ENCODE measurements at places on chromosomes 12 and 14. TPM values are rescaled to one million over a fixed set of nuclear protein-coding genes. Genes with fewer than 3 reads are reported as not detected.

- H3K4me3 ChIP-seq = peak overlapping the region; percentile 89
- peaks cover 36% of the 10 kb centered on the region for H3K36me3 ChIP-seq
- peak; percentile 64 for DNase-seq
- peak overlapping the region; percentile 96 for H3K27ac ChIP-seq
- peaks cover 2% of the 10 kb centered on the region for H3K27me3 ChIP-seq
- H3K4me1 ChIP-seq = peaks cover 41% of the 10 kb centered on the region
Measured at GRCh38 chr12:46373301-46374296, 1.0 kb upstream of the SLC38A2 start.

GRCh38 chr12:108699955-108700563, 31.3 kb downstream of the CORO1C start:
- H3K4me1 ChIP-seq = peaks cover 40% of the 10 kb centered on the region
- peaks cover 32% of the 10 kb centered on the region for H3K36me3 ChIP-seq
- no peaks in the 10 kb centered on the region for H3K27me3 ChIP-seq
- H3K4me3 ChIP-seq = no peak overlapping the region
- DNase-seq = no peak

- no peaks in the 10 kb centered on the region for H3K27me3 ChIP-seq
- H3K36me3 ChIP-seq = no peaks in the 10 kb centered on the region
- H3K4me3 ChIP-seq = no peak overlapping the region
- H3K4me1 ChIP-seq = no peaks in the 10 kb centered on the region
- DNase-seq = no peak
Measured at GRCh38 chr14:41144370-41144769, 462.3 kb upstream of the LRFN5 start.

GRCh38 chr12:111404362-111405148, 1.2 kb upstream of the SH2B3 start:
- DNase-seq = peak; percentile 62
- H3K4me1 ChIP-seq = peaks cover 52% of the 10 kb centered on the region
- peak overlapping the region; percentile 76 for H3K4me3 ChIP-seq

- no peaks in the 10 kb centered on the region for H3K27me3 ChIP-seq
- peaks cover 9% of the 10 kb centered on the region for H3K36me3 ChIP-seq
- no peak overlapping the region for H3K4me3 ChIP-seq
- H3K4me1 ChIP-seq = peaks cover 9% of the 10 kb centered on the region
- H3K27ac ChIP-seq = no peak overlapping the region
Measured at GRCh38 chr14:98120831-98121464, 1151.0 kb downstream of the BCL11B start.

GRCh38 chr14:41642789-41643188, 36.1 kb downstream of the LRFN5 start:
- no peaks in the 10 kb centered on the region for H3K4me1 ChIP-seq
- DNase-seq = no peak
- H3K27me3 ChIP-seq = no peaks in the 10 kb centered on the region
- no peak overlapping the region for H3K27ac ChIP-seq
- no peaks in the 10 kb centered on the region for H3K36me3 ChIP-seq

DNA sequence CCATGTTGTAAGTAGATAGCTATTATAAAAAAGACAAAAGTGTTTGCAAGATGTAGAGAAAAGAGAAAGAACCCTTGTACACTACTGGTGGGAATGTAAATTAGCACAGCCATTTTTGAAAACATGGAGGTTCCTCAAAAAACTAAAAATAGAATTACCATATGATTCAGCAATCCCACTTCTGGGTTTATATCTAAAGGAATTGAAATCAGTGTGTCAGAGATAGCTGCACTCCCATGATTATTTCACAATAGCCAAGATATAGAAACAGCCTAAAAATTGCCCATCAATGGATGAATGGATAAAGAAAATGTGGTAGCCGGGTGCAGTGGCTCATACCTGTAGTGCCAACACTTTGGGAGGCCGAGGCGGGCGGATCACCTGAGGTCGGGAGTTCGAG, 9.2 kb downstream of the PSMC6 start:
- H3K36me3 ChIP-seq = peaks cover 68% of the 10 kb centered on the region
- H3K27ac ChIP-seq = no peak overlapping the region
- H3K4me3 ChIP-seq = no peak overlapping the region
- H3K27me3 ChIP-seq = no peaks in the 10 kb centered on the region

GRCh38 chr12:4587108-4587507, 25.1 kb downstream of the DYRK4 start:
- H3K36me3 ChIP-seq = no peaks in the 10 kb centered on the region
- H3K27ac ChIP-seq = no peak overlapping the region
- no peak overlapping the region for H3K4me3 ChIP-seq
- H3K27me3 ChIP-seq = peaks cover 6% of the 10 kb centered on the region
- DNase-seq = no peak

- H3K4me3 ChIP-seq = no peak overlapping the region
- H3K36me3 ChIP-seq = no peaks in the 10 kb centered on the region
- H3K27me3 ChIP-seq = no peaks in the 10 kb centered on the region
- no peak for DNase-seq
- H3K27ac ChIP-seq = no peak overlapping the region
Measured at GRCh38 chr12:16399101-16399500, 51.7 kb downstream of the MGST1 start.

- no peak overlapping the region for H3K27ac ChIP-seq
- no peak for DNase-seq
- H3K36me3 ChIP-seq = no peaks in the 10 kb centered on the region
Measured at GRCh38 chr14:54805070-54805444, 97.6 kb downstream of the GCH1 start.

- H3K4me3 ChIP-seq = no peak overlapping the region
- H3K27me3 ChIP-seq = peaks cover 12% of the 10 kb centered on the region
- peaks cover 21% of the 10 kb centered on the region for H3K4me1 ChIP-seq
Measured at GRCh38 chr12:96136161-96136560, 58.0 kb upstream of the ELK3 start.

DNA sequence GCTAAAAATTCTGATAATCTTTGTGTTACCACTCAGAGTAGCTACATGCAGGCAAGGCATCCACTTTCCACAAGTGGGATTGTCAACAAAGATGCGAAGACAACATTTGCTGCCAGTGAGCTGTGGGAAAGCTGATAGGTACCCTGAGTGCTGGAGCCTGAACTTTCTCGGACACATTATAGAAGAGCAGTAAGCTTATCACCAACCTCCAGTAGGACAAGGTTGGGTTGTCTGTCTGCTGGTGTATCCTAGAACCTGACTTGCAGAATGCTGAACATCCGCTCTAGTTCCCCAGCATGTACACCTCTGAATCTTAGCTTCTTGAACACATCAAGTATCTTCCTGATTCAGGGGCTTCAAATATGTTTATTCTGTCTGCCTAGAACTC, 103.8 kb upstream of the PPM1H start:
- no peaks in the 10 kb centered on the region for H3K27me3 ChIP-seq
- H3K27ac ChIP-seq = no peak overlapping the region
- H3K4me3 ChIP-seq = no peak overlapping the region

DNA sequence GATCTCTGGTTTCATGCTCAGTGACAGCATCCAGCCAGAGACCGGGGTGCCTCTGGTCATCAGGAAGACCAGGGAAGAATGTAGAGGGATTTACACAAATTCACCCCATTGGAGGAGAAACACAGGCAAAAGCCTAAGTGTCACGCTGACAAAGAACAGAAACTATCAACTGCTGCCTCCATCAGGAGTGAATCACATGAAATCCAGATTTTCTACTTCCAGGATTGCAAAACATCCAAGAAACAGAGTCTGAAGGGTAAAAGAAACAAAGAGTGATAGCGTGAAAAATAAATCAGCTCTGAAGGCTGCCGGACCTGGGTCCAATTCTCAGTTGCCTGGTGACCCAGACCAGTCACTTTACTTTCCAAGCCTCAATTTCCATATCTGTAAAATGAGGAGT, 136.1 kb upstream of the MAP1LC3B2 start:
- DNase-seq = no peak
- no peaks in the 10 kb centered on the region for H3K36me3 ChIP-seq
- no peak overlapping the region for H3K27ac ChIP-seq
- H3K4me3 ChIP-seq = no peak overlapping the region

- no peak for DNase-seq
- H3K4me3 ChIP-seq = peak overlapping the region; percentile 17
- peak overlapping the region; percentile 80 for H3K27ac ChIP-seq
- peaks cover 29% of the 10 kb centered on the region for H3K36me3 ChIP-seq
- peaks cover 36% of the 10 kb centered on the region for H3K4me1 ChIP-seq
Measured at GRCh38 chr12:697481-697880, 34.2 kb upstream of the NINJ2 start.

GRCh38 chr12:48078901-48079300, 27.0 kb downstream of the SENP1 start:
- no peaks in the 10 kb centered on the region for H3K4me1 ChIP-seq
- H3K36me3 ChIP-seq = peaks cover 44% of the 10 kb centered on the region
- no peak overlapping the region for H3K27ac ChIP-seq
- DNase-seq = no peak

- DNase-seq = peak; percentile 95
- peaks cover 55% of the 10 kb centered on the region for H3K4me1 ChIP-seq
- peak within 1 kb of the TSS; percentile 97 for H3K4me3 ChIP-seq
- H3K27ac ChIP-seq = peak within 1 kb of the TSS; percentile 98
- H3K27me3 ChIP-seq = no peaks in the 10 kb centered on the region
Measured at GRCh38 chr14:52313903-52314594, at the start of gene PTGER2. Gene PTGER2, plus strand, starts transcription at chr14:52314312. Its CDS starts 237 bp downstream, at chr14:52314549.

DNA sequence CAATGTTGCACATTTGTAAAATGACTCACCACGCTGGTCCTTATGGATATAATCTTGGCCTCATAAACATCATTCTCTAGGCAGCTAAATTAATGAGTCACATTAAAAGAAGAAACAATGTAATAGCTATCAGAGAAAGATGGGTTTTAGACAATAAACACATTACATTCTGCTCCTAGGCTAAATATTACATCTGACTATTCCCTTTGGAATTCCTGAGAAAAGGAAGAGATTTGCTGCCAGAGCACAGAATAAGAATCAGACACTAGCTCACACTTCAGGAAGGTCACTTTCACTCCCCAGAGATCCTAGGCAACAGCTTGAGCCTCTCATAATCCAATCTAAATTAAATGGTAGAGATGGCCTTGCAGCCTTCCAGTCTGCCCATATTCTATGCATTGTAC, 218.2 kb downstream of the PTPRO start:
- no peak overlapping the region for H3K27ac ChIP-seq
- peaks cover 10% of the 10 kb centered on the region for H3K4me1 ChIP-seq
- H3K27me3 ChIP-seq = no peaks in the 10 kb centered on the region

- H3K4me3 ChIP-seq = no peak overlapping the region
- no peak overlapping the region for H3K27ac ChIP-seq
- H3K4me1 ChIP-seq = peaks cover 6% of the 10 kb centered on the region
- no peak for DNase-seq
- peaks cover 29% of the 10 kb centered on the region for H3K36me3 ChIP-seq
Measured at GRCh38 chr12:132003846-132004245, 54.1 kb downstream of the EP400 start.

DNA sequence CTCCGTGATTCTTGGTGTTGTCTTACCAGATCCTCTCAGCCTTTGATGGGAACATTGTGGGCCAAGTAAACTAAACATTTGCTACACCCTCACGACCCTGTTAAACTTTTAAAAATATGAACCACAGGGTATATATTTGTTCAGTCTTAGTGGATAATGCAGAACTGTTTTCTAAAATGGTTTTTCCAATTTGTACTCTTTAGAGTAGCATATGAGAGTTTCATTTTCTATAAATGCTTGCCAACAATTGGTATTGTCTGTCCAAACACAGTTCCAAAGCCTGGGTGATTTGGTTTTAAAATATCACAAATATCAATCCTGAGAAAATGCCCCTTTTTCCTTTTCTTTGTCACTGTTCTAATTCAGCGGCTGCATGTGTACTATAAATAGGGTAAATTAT, 6.7 kb upstream of the IL22 start:
- H3K27ac ChIP-seq = no peak overlapping the region
- peaks cover 33% of the 10 kb centered on the region for H3K4me1 ChIP-seq

GRCh38 chr14:94754391-94754942, 15.4 kb downstream of the GSC start:
- no peak for DNase-seq
- H3K36me3 ChIP-seq = no peaks in the 10 kb centered on the region
- no peak overlapping the region for H3K4me3 ChIP-seq
- H3K27me3 ChIP-seq = peaks cover 3% of the 10 kb centered on the region

DNA sequence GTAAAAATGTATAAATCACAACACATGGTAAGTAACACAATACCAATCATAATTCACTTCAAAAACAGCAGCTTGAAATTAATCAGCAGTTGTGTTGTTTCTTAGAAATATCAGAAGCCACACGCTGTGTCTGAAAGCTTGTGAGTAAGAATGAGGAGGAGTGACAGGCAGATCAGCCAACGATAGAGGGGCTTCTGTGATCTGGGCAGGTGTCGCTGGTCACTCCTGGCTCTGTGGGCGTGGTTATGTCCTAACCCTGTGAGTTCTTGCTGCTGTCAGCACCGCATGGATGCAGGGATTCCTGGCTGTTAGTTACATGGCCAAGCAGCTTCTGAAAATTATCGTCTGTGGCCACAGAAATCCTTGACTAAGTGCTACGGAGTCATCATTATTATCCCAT, 123.4 kb downstream of the SLC25A47 start:
- peaks cover 15% of the 10 kb centered on the region for H3K4me1 ChIP-seq
- H3K4me3 ChIP-seq = no peak overlapping the region
- DNase-seq = no peak
- no peak overlapping the region for H3K27ac ChIP-seq
- no peaks in the 10 kb centered on the region for H3K27me3 ChIP-seq

GRCh38 chr12:75419841-75420240, 29.0 kb downstream of the GLIPR1L2 start:
- no peak for DNase-seq
- H3K27me3 ChIP-seq = no peaks in the 10 kb centered on the region
- H3K27ac ChIP-seq = no peak overlapping the region
- no peak overlapping the region for H3K4me3 ChIP-seq

DNA sequence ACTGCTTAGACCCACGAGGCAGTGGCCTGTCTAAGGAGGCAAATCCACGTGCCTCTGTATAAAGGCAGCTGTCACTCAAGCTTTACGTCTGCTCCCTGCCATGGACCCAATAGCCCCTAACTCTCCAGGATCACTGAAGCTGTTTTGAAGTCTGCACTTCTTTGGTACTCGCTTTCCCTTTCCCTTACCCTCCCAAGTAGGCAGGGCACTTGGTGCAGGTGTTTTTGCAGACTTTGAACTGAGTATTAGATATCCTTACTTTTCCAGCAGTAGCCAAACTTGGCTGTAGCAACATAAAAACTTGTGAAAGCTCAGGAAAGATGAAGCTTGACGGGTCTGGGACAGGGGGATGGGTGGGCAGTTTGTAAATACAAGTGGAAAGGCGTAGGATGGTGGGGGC, 17.8 kb upstream of the OR6S1 start:
- no peak overlapping the region for H3K27ac ChIP-seq
- no peak for DNase-seq
- peaks cover 39% of the 10 kb centered on the region for H3K4me1 ChIP-seq
- H3K4me3 ChIP-seq = no peak overlapping the region

Gene KRT2
- not detected for total RNA-seq

Gene AICDA
- total RNA-seq = not detected

Gene AMDHD1
- 1.6 TPM for total RNA-seq

Gene GPR137C
- total RNA-seq = 0.73 TPM

Gene WNT1
- total RNA-seq = 1.1 TPM

Gene CD9
- total RNA-seq = 11.9 TPM

Gene CLEC9A
- not detected for total RNA-seq

Gene IL31
- total RNA-seq = not detected

Gene OR4K2
- total RNA-seq = not detected

Gene FAM216A
- 20.5 TPM for total RNA-seq

Gene BEGAIN
- 0.70 TPM for total RNA-seq

Gene CIROP
- not detected for total RNA-seq

Gene SSPN
- total RNA-seq = not detected

Gene LRFN5
- total RNA-seq = not detected

Gene PRICKLE1
- 0.11 TPM for total RNA-seq

Data from activated CD8-positive, alpha-beta T cell treated with anti-CD3 and anti-CD28 coated beads, Interleukin-2, amount 10 ng/mL, durations not matched to agents 7 days and 5 days (primary cell).